ENCODE measurements at places on chromosomes 1 and 21.

DNA sequence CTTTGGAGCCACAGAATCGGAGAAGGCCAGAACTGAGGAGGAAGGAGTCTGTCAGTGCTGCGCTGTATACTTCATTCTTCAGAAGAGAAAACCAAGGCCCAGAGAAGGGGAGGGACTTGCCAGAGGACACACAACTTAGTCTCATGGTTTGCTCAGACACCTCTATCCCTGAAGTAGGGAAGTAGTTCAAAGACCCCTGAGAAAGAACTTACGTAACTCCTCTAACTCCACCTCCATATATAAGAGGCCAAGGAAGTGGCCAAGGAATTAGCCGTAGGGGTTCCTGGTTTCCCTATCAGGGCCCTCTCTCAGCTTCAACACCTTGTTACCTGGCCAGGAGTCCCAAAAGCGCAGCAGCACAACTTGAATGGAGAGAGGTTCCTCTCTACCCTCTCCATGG, 580 bp upstream of the NECTIN4 start:
- no peak for DNase-seq

GRCh38 chr1:210558302-210558701, 229.6 kb downstream of the HHAT start:
- peak; percentile 72 for DNase-seq

DNA sequence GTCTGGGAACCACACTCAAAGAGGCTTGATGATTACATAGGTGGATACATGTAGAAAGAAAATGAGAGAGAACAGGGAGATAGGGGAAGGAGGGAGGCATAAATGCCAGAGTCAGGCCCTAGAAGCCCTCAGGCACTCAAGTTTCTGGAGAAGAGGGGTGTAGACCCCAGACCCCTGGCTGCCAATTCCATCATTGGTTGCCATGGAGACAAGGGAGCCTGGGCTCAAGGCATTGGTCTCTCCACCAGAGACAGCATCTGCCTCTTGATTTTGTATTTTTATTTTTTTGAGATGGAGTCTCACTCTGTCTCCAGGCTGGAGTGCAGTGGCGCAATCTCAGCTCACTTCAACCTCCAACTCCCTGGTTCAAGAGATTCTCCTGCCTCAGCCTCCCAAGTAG, 114.3 kb upstream of the GRIK3 start:
- DNase-seq: no peak

DNA sequence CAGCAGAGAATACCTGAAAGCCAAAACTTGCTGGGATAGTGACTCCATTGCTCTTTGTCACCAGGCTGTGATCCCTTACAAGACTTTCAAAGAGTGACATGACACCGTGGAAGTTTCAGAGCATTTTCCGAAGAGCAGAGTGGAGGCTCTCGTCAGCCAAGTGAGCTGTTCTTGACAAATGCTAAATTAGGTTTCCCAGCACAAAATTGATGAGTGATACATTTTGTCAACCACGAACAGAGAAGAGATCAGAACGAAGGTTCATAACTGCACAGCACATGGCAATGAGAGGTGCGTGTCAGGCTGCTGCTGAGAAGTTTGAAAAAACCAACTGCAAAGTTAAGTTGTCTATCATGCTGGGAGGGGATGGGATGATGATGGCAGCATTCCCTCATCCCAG, 184.4 kb upstream of the C1orf174 start:
- DNase-seq: no peak

- DNase-seq: peak; percentile 15
Observed at GRCh38 chr1:206608108-206608698, 4.1 kb downstream of the EIF2D start.

- no peak for DNase-seq
Observed at GRCh38 chr1:79293611-79294010, 287.1 kb upstream of the ADGRL4 start.

DNA sequence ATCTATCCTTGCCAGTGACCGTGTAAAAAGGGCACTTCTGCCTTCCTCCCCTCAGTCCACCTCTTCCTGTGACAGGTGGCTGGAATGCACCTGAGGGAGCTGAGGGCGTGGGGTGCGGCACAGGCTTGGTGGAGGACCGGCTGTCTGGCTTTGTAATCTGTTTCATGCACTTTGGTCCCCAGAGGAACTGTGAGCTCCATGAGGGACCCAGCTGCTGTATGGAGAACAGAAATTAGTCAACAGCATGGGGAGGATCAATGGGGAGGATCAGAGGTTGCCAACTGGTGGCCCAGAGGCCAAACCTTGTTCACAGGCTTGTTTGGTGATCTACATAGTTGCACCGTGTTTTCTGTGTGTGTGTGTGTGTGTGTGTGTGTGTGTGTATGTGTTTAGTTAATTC, 19.0 kb upstream of the LUZP1 start:
- DNase-seq: peak; percentile 8

Data from NCI-H345 (cell line).